Suppressor macrophage treated with lipopolysaccharide for 1 hour (primary cell): ENCODE measurements at places on chromosomes 13 and 19.

DNA sequence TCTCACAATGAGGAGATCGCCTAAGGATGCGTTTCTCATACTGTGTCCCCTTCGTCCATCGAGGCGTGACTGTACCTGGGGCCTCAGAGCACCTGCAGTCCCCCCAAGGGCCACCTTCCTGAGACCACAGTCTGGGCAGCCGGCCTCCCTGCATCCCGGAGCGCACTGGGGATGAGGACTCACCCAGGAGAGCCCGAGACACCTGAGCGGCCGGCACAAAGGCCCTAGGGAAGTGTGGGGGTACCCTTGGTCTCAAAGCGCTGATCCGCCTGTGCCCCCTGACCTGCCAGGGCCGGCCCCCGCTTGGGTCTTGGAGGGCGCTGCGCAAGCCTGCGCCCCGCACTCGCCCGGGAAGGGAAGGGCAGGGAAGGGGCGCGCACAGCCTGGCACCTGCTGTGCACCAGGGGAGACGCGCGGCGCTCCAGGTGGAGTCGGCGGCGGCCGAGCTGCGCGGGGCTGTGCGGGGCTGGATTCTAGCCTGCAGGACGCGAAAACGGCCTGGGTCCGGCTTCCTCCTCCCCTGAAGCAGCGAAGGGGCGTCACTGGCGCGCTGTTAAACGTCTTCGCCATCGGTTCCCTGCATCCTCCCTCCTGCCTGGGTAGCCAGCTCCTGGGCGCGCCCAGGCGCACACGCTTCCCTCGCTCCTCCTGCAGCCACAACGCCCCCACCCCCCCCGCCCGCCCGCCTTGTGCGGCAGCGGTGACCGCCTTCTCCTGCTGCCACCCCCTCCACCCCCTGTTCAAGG is 13.6 kb upstream of the USP29 start:
- no peak for DNase-seq

DNA sequence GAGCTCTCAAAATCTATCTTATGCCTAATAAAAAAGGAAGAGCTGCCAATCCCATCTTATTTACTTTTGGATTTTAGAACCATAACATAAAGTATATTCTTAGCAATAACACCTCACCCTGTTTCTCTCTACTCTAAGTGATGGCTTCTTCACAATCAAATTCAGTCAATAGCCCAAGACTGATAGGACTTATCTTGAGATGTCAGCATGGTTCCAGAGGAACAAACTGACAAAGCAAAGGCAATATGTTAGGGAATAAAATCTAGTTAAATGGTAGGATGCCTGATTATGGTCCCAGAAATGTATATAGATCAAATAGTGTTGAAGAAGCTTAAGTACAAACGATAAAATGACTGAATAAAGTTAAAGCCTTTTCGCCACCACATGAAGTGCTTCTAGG is 36.3 kb downstream of the DACH1 start:
- no peak for DNase-seq

GRCh38 chr13:30024125-30024865 is 173.9 kb upstream of the UBL3 start:
- DNase-seq, result no peak

DNA sequence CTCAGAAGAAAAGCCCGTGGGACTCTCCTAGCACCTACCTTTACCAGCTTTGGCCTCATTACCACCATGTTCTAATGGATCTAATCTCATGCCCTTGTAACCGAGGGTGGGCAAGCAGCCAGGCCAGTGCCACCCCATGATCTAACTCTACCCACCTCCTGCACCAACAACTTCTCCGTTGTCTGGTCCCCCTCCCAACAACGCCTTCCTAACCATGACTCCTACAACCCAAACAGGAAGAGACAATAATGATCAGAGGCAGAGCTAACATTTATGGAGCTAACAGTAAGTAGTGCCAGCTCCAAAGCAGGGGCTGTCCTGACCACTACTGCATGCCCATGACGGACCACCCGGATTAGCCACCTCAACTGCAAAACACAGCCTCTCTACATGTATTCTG is 3.5 kb downstream of the USP12 start:
- DNase-seq, result peak; percentile 54

DNA sequence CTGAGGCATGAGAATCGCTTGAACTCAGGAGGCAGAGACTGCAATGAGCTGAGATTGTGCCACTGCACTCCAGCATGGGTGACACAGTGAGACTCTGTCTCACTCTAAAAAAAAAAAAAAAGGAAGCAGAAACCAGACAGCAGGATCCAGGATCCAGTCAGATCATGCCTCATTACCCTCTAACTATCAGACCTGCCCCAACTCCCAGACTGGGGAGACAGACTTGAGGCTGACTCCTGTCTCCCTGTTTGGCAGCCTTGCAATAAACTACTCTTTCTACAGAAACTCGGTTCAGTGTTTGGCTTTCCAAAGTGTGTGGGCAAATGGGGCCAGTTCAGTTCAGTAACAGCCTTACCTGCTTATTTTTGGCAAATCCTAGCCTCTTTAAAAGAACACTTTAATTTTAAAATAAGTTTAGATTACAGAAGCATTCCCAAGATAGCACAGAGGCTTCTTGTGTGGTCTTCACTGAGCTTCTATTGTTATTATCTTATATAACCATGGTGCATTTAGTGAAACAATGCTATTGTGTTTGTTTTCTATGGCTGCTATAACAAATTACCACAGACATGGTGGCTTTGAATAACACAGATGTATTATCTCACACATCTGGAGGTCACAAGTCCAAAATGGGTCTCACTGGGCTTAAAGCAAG is 18.5 kb downstream of the RASL11A start:
- DNase-seq, result peak; percentile 24

- DNase-seq, result peak; percentile 31
Observed at GRCh38 chr13:98141509-98142379, 1.1 kb upstream of the FARP1 start.

- no peak for DNase-seq
Observed at GRCh38 chr19:4538601-4538954, 1.3 kb downstream of the LRG1 start.
